Cardiac fibroblast (primary cell): ENCODE measurements at places on chromosomes 1 and 21.

DNA sequence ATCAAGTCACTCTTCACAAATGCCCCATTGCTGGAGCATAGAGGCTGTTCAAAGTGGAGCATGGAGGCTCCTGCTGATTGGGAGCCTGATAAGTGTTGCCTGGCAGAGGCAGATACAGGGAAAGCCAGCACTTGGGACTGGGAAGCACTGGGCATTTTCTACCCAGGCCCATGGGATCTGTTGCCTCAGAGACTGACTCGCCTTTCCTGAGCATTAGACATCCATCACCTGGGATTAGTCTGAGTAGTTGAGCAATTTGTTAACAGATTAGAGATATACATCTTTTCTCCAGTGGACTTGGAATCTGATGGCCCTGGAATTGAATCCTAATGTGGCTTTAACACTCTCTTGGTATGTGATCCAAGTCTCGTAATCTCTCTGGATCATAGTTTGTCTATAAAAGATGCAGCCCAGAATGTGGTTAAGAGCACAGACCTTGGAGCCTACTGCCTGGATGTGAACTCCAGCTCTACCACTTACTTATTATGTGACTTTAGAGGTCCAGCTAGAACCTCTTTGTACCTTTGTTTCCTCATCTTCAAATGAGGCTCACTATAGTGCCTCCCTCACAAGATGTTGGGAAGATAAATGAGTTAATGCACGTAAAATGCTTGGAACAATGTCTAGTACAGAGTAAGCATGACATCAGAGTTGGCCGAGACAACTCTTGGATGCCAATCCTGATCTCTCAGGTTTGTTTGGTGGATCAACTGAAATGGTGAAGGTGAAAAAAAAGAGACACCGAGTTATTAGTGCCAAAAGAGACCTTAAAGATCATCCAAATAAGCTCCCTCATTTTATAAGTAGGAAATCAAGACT is 38.3 kb upstream of the NRDC start:
- peak; percentile 37 for DNase-seq

GRCh38 chr1:83761167-83762038 is 237.5 kb downstream of the TTLL7 start:
- DNase-seq = no peak

DNA sequence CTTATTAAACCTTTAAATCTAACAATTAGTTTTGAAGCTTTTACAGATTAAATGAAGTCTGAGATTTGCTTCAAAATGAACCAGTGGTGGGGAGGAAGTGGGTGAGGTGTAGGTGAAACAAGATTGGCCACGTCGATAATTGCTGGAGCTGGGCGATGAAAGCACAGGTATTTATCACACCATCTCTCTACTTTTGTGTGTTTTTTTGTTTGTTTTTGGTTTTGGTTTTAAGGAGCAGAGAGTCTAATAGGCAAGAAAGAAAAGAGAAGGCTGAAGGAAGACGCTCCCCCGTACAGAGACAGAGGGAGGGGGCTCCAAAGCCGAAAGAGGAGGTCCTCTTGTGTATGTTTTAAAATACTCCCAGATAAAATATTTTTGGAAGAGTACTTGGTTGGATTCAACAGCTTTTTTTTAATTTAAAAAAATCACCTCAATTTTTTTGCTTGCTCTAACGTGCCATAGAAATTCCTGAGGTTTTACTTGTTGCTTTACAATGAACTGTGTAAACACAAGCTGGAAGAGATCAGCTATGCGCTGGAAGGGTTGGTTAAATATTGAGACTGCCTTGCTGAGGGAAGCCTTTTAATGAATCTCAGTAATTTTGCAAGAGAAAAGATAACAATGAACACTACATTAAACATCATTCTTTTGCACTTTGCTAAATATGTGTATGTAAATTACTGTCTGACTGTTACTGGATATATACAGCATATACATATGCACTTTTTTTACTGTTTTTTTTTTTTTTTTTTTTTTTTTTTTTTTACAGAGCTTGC is 6.7 kb upstream of the LGALS8 start:
- peak; percentile 79 for DNase-seq

DNA sequence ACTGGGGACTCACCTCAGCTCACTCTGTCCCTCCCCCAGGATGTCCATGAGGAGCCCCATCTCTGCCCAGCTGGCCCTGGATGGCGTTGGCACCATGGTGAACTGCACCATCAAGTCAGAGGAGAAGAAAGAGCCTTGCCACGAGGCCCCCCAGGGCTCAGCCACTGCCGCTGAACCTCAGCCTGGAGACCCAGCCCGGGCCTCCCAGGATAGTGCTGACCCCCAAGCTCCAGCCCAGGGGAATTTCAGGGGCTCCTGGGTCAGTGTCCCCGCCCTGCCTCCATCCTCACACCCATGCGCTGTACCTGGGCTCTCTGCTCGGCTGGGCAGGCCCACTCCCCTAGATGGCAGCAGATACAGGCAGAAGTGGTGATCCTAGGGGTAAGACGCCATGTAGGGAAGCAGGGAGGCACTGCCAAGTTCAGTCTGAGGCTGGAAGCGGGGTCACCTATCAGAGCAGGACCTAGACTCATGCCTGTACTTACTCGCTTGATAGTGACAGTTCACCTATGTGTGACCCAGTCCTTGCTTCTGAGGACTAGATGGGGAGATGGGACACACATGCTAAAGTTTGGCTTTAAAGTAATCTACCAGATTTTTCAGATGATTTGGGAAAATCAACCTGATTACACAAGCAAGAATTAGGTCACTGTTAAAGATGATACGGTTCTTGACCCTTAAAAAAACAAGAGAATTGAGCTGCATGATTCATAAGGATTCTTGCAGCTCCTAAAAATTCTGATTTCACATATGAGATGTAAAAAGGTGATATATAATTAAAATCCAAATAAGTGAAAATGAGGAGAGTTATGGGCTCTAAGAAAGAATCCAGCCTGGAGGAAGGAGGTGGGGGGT is 38.7 kb downstream of the ETNK2 start:
- DNase-seq = peak; percentile 21

GRCh38 chr1:164805399-164805798 is 246.4 kb downstream of the PBX1 start:
- peak; percentile 49 for DNase-seq

- peak; percentile 97 for DNase-seq
Observed at GRCh38 chr1:23403735-23404486, 20.6 kb downstream of the TCEA3 start.

DNA sequence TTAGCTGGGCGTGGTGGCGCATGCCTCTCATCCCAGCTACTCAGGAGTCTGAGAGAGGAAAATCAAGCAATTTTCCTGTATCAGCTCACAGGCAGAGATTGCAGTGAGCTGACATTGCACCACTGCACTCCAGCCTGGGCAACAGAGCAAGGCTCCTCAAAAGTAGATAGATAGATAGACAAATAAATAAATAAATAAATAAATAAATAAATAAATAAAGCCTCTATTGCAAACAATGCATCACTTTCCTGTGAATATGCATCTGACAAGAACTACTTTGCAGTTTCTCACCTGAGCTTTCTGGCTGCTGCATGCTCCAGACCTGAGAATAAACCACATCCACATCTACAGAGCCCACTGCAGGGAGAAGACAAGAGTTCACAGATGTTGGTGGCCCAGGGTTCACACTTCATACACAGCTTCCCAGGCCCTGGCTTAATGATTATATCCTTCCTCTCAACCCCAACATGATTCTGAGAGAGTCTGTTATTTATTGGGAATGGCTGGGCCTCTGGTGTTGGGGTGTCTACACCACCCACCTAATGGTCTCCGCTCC is 28.6 kb downstream of the FCRL2 start:
- no peak for DNase-seq

GRCh38 chr21:30642564-30642963 is at the start of gene KRTAP20-3:
Gene KRTAP20-3 (plus strand): TSS chr21:30642864.
- DNase-seq = no peak

- no peak for DNase-seq
Observed at GRCh38 chr1:43499898-43500297, 30.8 kb upstream of the PTPRF start.

GRCh38 chr1:207920444-207921021 is 9.6 kb upstream of the CD34 start:
- DNase-seq = no peak

GRCh38 chr1:167489571-167490340 is 28.6 kb downstream of the CD247 start:
- no peak for DNase-seq

- DNase-seq = no peak
Observed at GRCh38 chr1:89881415-89882058, 60.7 kb downstream of the LRRC8D start.

DNA sequence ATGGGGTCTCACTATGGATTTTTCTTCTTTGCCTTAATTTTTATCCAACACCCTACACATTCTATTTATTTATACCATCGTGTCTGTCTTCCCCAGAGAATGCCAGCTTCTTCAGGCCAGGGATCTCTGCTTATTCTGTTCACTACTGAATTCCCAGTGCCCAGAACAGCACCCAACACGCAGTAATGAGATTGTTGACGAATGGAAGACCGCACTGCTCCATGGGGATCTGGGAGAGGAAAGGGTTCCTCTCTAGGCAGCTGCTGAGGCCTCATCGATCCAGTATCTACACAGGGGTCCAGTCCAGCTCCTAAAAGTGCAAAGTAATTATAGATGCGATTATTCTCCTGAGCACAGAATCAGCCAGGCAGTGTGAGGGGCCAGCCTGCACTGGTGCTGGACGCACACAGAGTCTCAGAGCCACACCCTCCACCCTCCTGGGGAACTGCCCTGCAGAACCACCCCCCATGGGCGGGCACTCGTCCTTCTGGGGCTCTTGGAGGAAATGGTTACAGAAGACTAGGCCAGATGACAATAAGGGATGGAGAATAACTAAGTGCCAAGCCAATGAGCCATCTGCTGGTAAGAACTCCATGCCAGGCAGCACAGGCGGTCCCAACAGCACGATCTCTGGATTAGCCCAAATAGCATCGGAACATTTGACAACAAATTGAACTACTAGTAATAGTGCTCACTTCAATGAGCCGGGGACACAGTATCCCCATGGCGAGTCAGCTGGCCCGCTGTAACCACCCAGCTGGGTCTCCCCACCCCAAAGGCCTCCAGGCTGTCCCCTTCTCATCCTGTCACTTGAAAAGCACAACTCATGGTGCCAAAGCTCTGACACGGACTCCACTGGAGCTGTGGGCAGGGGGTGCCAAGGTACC is 1.7 kb upstream of the PDE9A start:
- no peak for DNase-seq

- DNase-seq = peak; percentile 86
Observed at GRCh38 chr1:33367485-33368405, 46.8 kb upstream of the A3GALT2 start.

DNA sequence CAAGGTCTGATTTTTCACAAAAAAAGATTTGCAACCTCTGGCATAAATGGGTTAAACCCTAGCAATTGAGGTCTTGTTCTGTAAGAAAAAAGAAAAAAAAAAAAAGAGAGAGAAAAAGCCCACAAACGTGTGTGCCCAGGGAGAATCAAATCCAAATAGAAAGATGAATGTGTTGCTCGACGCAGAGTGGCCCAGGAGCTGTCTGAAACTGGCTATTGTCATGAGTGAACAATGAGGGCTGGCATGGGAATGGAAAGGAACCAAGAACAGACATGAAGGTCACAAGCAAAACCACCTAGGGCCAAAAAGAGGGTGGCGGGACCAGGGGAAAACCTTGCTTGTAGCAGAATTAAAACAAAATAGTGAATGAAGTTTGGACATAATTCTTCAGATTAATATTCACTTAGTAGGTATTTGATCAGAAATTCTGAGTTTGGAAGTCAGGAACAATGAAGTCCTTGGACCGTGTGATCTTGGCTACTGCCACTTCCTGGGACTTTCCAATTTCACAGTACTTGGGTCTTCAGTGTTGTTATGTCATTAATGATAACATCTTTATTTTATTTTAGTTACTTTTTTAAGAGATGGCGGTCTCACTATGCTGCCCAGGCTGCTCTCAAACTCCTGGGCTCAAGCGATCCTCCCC is 3.1 kb downstream of the ENO1 start:
- peak; percentile 49 for DNase-seq

DNA sequence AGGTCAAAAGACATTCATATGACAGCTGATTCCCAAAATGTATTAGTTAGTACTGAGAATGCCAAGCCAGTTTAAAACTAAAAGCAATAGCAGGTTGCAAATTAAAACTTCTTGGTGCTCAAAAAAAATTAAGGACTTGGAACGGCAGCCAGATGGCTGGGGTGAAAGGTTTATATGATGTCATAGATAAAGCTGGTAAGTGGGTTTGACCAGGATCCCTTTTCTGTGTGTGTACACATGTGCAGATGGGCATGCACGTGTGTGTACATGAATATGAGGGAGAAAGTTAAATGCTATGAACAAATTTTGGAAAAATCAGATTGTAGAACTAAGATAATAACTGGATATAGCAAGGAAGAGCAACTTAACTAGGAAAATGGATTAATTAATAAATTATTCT is 39.1 kb upstream of the DPH5 start:
- DNase-seq = no peak

DNA sequence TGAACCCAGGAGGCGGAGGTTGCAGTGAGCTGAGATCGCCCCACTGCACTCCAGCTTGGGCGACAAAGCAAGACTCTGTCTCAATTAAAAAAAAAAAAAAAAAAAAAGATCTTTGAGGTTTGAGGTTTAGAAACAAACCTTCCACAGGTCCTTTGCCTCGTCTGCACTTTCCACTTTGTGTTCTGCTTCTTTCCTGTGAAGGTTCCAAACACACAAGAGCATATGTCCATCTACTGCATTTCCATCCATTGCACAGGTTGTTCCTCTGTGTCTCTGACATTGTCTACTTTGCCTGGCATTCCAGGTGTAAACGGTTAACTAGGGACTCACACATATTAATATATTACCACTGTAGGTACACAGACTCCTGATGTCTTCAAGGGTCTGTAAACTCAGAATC is 40.1 kb downstream of the DSTYK start:
- DNase-seq = no peak

GRCh38 chr1:6342056-6342455 is 51.5 kb downstream of the ACOT7 start:
- no peak for DNase-seq

DNA sequence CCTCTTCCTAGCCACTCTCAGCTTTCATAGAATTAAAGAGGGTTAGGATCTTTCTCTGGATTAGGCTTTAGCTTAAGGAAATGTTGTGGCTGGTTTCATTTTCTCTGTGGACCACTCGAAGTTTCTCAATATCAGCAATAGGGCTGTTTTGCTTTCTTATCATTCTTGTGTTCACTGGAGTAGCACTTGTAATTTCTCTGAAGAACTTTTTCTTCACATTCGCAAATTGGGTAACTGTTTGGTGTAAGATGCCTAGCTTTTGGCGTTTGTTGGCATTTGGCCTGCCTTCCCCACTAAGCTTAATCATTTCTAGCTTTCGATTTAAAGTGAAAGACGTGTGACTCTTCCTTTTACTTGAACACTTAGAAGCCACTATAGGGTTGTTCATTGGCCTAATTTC is 210.8 kb upstream of the PROX1 start:
- DNase-seq = no peak
